ENCODE measurements at places on chromosomes 7 and 10.

DNA sequence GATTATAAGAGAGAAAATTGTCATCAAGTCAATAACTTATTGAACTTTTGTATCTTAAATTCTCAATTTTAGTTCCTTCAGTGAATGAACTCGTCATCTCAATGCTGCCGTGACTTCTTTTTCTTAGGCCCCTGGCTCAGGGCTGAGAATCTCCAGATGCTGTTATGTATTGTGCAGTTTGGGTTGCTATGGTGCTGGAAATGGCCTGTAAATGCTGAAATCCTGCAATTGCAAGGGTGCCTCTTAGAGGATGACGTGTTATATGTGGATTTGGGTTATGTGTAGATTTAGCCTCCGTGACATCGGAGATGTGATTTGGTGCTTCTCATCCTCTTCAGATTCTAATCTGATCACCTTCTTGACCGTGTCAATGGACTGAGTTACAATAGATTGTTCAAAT, 55.7 kb upstream of the ZRANB1 start:
- no peak for DNase-seq

DNA sequence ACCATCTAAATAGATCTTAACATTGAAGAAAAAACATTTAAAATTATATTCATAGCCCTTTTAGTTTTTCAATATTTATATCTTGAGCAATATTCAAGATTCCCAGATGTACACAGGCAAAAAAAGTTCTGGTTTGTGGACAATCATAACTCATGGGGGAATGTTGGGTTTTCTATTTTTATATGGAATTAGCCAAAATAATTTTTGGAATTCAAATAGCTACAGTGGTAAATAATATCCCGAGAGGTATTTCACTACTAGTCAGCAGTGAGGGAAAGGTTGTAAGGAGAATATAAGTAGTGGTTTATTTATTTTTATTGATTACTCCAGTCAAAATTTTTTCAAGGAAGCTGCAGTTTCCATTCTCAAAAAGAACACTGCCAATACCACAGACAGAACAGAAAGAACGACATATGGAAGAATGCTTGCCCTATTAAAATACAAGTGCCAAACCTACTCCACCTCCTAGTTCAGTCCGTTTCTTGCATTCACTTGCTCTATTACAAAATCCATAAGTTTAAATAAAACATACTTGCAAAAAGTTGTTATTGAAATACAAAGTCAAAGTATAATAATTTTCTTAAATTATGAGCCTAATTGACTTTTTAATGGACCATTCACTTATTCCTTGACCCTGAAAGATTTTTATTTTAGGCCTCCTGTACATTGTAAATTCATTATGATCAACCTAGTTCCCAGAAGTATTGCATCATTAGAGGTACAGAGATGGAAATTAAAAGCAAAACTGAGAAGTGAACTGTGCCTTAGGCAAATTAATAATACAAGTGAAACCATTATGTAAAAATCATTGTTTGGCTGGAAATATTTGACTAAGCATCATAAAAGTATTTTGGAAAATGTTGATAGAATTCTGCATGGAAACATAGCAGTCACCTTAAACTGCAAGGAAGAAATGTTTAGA, 533.2 kb downstream of the PARD3 start:
- DNase-seq = no peak

GRCh38 chr10:21980691-21981090, 22.8 kb downstream of the DNAJC1 start:
- no peak for DNase-seq

- no peak for DNase-seq
Observed at GRCh38 chr7:12152196-12152918, 58.7 kb upstream of the TMEM106B start.

DNA sequence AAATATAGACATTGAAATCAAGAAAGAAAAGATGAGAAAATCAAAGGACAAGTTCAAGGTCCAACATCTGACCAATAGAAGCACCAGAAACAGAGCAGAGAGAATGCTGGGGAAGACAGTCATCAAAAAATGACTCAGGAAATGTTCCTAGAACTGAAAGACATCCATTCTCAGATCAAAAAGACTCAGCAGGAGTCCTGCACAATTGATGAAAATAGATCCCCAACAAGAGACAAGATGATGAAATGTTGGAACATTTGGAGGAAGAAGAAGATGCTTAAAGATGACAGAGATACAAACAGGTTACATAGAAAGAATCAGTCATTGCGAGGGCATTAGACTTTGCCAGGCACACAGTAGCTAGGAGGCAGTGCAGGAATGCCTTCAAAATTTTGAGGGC, 30.0 kb upstream of the EIF5AL1 start:
- no peak for DNase-seq

DNA sequence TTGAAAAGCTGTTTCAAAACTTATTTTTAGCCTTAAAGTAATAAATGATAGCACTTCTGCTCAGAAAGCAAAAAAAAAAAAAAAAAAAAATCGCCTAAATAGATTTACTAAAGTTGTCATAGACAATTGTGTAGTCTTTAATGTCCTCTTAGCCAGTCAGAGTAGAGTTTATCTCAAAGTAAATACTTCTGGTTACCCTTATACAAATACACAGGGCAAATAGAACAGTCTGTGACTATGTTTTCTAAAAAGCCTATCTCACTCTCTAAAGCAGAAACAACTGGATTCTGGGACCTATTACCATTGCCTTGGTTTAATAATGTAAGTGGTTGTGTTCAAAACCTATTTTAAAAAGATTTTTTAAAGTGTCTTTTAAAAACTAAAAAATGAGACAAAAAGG, 156.2 kb upstream of the THSD7A start:
- DNase-seq = no peak

GRCh38 chr7:18081617-18082016, 54.0 kb upstream of the PRPS1L1 start:
- DNase-seq = no peak

DNA sequence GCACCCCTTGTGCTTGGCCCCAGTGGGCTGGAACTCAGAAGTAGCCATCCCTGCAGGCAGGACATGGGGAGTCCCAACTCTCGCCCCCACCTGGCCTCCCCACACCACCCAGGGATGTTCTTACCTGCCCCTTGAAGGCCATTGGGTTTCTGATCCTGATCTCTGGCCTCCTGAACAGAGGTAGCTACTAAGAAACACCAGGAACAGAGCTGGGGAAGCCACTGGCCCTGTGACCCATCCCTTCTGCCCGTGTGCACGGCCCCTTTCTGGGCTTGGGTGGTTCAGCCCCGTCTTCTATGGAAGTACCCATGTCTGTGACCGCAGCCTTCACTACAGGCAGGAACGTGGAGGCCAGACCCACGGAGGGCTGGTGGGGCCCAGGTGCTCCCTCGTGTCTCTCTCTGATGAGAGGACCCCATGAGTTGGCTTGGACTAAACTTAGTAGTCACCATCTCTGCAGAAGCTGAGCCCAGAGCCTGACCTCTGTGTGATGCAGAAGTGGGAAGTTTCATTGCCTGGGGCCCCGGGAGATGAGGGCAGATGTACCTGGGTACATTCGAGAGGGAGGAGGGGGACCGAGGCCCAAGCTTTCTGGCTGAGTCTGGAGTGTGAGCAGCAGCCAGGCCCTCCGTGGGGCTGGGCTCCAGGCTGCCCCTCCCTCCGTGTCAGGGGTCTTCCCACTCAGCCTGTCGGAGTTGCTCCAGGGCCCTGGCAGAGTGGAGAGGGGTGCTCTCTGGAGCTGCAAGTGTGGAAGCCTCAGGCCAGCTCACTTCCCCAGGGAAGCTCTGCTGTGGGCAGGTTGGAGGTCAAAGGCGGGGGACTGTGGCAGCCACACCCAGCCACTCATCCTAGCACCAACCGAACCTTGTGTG, 81.0 kb downstream of the MKI67 start:
- peak; percentile 80 for DNase-seq

DNA sequence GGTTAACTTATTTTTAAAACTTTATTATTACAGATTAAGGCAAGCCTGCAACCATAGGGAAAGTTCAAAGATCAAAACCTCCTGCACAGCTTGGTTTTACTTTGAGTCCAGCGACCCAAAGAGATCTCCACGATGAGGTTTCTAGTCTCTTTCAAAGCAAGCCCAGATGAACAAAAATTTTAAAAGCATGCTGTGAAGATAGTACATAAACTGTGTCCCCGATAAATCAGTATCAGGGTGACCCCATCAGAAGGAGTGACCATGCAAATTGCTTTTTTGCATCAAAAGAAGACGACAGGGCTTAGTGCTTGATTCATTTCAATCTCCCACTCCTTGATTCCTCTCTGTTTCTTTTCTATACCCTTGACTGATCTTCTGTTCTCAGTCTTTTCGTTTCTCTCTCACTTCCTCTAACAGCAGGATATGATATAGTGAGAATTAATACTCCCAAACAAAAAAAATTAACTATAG, 16.0 kb upstream of the DNTT start:
- DNase-seq = no peak

DNA sequence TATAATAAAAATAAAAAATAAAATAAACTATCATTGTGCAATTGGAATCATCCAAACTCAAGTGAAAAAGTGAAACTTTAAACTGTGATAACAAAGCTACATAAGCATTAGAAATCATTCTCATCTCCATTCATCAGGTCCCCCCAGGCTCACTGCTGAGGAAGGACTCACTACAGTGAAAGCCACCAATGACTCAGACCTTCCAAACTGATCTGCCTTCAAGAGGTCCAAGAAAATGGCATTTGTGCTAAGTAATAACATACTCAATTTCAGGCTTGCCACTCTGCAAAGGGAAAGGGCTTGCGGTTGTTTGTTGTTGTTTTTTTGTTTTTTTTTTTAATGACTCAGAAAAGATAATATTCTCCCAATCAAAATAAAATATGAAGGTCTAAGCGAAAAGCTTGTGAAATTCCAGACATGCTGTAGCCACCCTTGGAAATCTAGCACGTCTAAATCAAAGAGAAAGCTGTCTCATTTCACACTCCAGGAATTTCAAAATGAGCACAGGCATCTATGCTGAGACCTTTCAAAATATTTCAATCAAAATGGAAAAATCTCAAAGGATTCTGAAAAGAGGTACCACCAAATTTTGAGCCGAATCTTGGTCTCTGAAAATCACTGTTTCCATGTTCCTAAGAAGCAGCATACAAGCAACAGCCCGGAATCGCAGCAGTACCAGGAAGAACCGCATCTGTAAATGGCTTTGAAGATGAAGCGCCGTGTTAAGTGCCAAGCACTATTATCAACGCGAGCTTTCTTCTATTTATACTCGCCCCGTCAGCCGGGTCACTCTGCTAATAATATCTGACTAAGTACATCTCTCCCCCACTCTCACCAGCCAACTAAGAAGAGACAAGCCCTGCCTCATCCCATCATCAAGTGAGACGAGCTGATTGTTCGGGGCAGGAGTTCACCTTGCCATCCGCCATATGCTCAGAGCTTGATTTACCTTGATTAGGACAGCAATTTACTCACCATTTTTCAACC, 13.5 kb downstream of the SFMBT2 start:
- DNase-seq = no peak

DNA sequence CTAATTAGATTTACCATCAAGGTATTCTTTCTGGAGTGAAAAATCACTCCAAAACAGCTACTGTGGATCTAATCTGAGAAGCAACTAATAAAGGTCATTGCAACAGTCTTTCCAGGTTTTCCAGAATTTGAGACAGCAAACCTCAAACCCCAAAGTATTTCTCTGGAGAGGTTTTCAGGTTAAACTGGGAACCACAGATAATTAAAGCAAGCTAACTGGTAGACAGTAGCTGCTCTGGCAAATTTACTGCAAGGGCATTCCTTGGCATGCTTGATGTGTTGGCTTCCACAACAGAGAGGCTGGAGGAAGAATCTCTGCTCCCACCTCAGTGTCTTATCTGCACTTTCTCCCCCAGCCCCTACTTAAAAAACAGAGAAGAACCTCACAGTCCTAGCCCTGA, 140.0 kb upstream of the NRBF2 start:
- no peak for DNase-seq

DNA sequence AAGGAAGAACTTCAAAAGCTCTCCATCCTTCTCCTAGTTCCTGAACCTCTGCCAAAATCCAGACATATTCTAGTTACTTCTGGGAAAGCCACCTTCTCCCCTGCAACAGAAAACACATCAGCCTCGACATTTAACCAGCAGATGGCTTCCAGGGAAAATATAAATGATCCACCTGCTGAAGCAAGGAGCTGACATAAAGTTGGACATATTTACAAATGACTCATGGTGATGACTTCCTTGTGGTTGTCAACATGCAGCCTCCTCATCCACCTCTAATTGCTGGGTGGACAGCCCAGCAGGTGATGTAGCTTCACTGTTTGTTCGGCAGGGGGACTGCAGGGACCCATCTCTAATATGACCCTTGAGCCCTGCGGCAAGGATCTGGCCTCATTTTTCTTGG, 266.0 kb downstream of the C7orf25 start:
- DNase-seq = no peak

- DNase-seq = no peak
Observed at GRCh38 chr10:13924040-13924725, 337.4 kb downstream of the PRPF18 start.

- DNase-seq = no peak
Observed at GRCh38 chr10:21972584-21972983, 30.9 kb downstream of the DNAJC1 start.

GRCh38 chr10:35336921-35337823, 863 bp downstream of the CCNY start:
- DNase-seq = peak; percentile 91

GRCh38 chr7:77428777-77429231, 12.7 kb upstream of the GSAP start:
- no peak for DNase-seq

DNA sequence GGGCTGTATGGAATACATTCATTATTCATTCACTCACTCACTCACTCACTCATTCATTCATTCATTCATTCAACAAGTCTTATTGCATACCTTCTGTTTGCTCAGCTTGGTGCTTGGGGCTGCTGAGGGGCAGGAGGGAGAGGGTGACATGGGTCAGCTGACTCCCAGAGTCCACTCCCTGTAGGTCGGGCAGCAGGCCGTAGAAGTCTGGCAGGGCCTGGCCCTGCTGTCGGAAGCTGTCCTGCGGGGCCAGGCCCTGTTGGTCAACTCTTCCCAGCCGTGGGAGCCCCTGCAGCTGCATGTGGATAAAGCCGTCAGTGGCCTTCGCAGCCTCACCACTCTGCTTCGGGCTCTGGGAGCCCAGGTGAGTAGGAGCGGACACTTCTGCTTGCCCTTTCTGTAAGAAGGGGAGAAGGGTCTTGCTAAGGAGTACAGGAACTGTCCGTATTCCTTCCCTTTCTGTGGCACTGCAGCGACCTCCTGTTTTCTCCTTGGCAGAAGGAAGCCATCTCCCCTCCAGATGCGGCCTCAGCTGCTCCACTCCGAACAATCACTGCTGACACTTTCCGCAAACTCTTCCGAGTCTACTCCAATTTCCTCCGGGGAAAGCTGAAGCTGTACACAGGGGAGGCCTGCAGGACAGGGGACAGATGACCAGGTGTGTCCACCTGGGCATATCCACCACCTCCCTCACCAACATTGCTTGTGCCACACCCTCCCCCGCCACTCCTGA, 2.4 kb downstream of the EPO start:
- no peak for DNase-seq

- DNase-seq = no peak
Observed at GRCh38 chr7:74544706-74545469, 91.2 kb downstream of the GTF2IRD1 start.

GRCh38 chr7:20395511-20395910, 64.8 kb downstream of the ITGB8 start:
- DNase-seq = no peak

- DNase-seq = no peak
Observed at GRCh38 chr7:13524076-13524475, 465.4 kb downstream of the ETV1 start.

GRCh38 chr10:72027498-72027897, 60.9 kb downstream of the SPOCK2 start:
- no peak for DNase-seq

GRCh38 chr10:58464956-58465355, 47.7 kb upstream of the BICC1 start:
- no peak for DNase-seq

- no peak for DNase-seq
Observed at GRCh38 chr10:119677126-119677525, 25.9 kb downstream of the BAG3 start.

GRCh38 chr7:70614237-70615045, 517.5 kb upstream of the GALNT17 start:
- DNase-seq = peak; percentile 81
